ENCODE measurements at places on chromosomes 5 and 9.

- DNase-seq: no peak
Observed at GRCh38 chr9:75715360-75715759, 175.1 kb upstream of the PCSK5 start.

GRCh38 chr5:14265570-14265969, 122.4 kb downstream of the TRIO start:
- no peak for DNase-seq

DNA sequence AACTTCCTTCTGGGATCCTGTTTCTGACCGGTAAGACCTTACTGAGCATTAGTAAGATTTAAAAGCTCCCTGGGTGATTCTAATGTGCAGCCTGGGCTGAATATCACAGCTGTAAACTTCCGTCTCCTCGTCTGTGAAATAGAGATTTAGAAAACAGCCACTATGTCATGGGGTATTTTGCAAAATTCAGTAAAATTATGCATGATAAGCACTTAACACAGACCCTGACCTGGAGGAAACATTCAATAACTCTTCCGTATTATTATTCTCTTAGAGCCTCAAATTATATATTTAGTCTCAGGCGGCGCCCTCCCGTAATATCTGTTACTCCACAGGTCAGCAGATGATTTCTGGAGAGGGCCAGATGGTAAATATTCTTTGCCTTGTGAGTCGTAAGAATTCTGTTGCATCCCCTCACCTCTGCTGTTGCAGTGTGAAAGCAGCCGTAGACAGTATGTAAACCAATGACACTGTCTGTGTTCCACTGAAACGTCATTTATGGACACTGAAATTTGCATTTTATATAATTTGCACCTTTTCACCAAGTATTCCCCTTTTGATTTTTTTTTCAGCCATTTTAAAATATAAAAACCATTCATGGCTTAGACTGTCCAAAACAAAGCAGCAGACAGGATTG, 39.2 kb upstream of the RARS1 start:
- DNase-seq: no peak

DNA sequence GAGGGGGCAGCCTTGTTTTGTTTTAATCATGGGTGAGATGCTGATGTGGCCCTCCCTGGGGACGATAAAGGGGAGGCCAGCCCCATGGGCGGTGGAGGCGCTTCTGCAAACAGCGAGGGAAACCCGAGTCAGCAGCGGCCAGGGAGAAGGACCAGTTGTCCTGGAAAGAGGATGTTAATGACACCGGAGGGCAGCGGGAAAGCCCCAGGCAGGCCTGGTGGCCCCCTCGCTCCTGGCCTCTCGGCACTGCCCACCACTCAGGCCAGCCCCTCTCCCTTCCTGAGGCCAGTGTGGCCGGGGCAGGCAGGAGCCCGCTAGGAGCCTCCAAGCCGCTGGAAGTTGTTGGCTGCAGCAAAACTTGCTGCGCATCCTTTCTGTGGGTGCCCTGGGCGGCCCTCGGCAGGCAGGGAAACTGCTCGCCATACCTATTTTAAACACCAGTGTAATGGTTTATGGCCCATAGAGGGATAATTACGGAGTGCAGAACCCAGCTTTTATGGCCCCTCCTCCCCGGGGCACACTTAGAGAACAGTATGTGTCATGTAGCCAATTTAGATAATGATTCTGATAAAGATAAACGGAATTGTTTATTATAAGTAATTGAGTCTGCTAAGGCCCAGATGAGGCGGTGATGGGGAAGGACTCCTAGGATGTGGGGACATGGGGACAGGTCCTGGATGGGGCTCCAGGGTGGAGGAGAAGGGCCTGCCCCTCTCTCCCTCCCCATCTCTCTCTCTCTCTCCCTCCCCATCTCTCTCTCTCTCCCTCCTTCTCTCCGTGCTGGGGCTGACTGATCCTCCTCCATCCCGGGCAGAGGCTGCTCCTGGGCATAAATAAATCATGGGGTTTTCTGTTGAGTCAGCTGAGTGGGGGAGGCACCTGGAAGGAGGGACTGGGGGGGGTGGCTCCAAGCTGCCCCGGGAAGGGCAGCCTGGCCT, 36.9 kb downstream of the LMX1B start:
- no peak for DNase-seq

- DNase-seq: no peak
Observed at GRCh38 chr9:34628656-34629490, at the start of gene ARID3C. Gene ARID3C, minus strand, starts transcription at chr9:34629066. Its CDS starts 1,052 bp downstream, at chr9:34628014.

DNA sequence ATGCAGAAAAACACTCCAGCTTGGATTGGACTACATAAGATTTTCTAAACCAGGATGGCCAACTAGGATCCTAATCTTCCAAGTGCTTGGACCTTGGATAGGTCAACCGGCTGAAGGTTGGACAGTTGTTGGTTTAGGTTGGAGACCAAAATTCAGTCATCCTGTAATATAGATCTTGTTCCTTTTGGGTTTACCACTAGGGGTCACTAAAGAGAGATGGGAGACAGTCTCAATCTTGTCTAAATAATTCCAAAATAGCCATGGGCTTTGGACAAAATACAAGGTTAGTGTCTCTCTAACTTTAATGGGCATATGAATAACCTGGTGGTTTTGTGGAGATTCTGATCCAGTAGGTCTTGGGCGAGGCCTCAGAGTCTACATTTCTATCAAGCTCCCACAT, 148.7 kb upstream of the ERCC6L2 start:
- DNase-seq: no peak

DNA sequence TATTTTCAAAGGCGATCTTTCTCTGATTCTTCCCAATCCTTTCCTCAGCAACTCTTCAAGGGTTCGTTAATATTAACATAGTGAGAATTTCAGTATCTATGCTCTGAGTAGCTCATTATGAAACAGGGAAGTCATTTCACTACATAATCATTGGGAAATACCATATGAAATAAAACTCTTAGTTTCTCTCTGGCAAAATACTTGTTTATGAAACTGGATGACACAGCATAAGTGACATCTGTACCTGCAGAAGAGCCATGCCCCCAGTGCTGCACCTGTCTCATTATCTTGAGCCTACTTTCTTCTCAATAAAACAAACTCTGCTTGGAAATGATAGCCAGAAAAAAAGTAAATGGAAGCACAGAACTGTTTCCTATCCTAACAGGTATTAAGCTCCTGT, 33.8 kb upstream of the OTULIN start:
- DNase-seq: no peak

- DNase-seq: no peak
Observed at GRCh38 chr5:172245703-172246125, 37.9 kb downstream of the UBTD2 start.

Measured in effector memory CD8-positive, alpha-beta T cell (primary cell).